Urinary bladder (tissue), 4 donors: ENCODE measurements at places on chromosomes 12 and 14. TPM values are rescaled to one million over a fixed set of nuclear protein-coding genes. Genes with fewer than 3 reads are reported as not detected.

GRCh38 chr14:76163668-76164363 lies 12.1 kb downstream of the GPATCH2L start:
- no peak for DNase-seq

DNA sequence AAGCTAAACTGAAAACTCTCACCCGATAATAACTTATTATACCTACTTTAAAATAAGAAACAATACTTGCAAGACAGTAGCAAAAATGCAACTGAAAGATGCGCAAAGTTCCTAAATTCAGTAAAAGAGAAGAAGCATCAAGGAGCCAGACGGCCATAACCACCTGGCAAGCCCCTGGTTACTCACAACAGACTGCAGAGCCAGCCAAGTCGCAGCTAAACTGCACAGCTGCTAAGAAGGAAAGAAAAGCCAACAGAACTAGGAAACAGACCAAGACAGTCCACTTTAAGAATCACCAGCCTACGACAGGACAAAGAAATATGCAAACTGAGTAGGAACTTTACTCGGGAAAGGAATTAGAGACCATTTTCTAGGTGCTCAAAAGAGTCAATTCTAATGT lies 127.9 kb downstream of the TMTC1 start:
- DNase-seq = no peak

DNA sequence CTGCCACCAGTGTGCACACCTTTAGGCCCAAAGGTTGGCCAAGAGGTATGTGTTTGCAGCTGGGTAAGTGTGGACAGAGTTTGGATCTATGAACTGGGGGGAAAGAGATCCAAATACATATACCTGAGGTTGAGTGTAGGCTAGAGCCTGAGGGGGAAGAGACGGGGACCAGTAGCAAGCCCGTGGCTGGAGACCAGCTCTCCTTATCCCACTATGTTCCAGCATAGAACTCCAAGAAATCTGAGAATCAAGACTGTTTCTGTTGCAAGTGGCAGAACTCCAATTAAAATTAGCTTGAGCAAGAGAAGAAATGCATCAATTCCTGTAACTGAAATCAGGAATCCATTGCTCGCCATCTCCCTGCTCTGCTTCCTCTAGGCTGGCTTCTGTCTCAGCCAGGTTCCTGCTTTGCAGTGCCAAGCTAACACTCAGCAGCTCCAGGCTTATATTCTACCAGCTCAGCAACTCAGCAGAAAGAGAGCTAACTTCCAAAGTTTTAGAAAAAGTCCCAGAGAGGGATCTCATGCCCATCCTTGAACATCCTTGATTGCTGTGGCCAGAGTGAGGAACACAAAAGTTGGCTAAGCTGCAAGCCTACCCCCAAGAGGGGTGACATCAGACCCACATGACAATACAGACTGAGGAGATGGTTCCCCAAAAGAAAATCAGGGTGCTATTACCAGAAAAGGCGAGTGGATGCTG lies 1.5 kb upstream of the PCK2 start:
- no peak for DNase-seq

DNA sequence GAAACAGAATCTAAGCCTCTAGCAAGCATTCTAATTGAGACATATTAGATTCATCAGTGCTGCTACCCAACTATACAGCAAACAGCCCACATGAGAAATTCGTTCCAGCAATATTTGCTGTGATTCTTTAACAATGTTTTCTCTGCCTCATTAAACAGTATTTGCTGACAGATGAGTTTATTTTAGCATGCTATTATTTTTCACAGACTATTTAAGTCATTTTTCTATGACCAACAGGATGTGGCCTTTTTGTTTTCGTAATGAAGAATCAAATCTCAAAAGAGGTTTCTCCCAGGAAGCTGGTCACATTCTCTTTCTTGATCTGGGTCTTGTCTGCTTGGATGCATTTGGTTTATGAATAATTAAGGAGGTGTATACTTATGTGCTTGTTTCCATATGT lies 23.2 kb upstream of the SERPINA12 start:
- no peak for DNase-seq

- no peak for DNase-seq
Observed at GRCh38 chr12:90631591-90632212, 323.3 kb downstream of the CCER1 start.

DNA sequence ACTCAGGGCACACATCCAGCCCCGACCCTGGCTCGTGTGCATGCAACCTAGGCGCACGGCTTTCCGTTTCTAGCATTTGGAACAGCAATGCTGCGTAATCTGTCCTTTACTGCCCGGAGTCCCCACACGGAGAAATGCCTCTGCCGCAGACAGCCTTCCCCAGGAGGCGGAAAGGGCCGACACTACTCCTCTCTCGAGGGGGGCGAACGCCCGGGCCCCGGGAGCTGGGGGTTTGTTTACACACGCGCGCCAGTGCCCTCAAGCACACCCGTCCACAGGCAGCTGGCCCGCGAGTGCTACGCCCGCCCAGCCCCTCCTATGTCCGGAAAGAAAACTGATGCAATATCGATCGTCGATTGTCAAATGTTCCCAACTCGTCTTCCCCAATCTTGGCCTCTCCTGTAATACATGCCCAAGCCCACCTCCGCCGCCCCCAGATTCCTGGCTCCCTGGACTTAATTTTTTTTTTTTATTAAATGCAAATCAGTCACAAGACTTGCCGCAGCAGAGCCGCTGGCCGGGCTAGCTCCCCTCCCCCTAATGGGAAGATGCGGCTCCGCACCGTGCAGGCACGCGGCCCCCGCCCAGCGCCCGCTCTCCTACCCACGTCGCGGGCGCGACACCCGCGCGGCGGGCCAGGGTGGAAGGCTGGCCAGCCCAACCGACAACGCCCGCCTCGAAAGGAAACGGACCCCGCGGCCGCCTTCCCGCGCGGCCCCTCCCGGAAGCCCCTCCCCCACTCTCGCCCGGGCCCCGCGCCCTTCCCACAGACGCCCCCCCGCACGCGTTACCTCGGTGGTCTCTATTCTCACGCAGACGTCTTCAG lies 642 bp downstream of the SLC38A2 start:
- DNase-seq = no peak

DNA sequence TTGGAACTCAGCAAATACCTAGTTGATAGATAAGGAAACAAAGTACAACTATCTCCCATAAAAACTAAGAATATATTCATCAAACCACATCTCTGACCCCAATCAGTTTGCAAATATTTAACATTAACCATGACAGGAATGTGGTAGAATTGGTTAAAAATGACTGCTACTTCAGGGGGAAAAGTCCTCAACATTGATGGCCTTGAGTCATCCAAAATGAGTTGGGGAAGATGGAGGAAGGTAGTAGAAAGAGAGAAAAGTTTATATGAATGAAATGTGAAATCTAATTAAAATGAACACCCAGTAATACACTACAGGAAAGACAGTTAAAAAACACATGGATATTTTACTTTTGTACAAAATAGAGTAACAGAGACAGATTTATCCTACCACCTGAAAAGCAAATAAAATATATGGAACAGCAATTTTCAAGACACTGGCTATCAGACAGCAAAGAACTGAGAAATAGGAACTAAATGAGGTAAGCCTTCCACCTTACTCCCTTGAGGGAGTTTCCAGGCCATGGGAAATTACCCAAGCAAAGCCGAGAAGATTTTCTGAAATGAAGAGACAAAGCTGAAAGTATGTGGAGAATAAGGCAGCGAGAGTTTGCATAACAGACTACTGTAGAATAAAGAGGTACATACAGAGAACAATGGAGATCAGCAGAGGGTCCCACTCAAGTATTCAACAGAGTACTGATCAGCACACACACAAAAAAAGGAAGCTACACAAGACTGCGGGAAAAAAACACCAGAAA lies 49.6 kb downstream of the TC2N start:
- DNase-seq = no peak

SYNDIG1L gene
- total RNA-seq = not detected

FGF23 gene
- not detected for total RNA-seq

SLC8A3 gene
- total RNA-seq = 3.0 TPM

CFAP54 gene
- total RNA-seq = 6.8 TPM

DNAI7 gene
- 1.9 TPM for total RNA-seq

GZMB gene
- not detected for total RNA-seq

ADAMTS20 gene
- total RNA-seq = 1.0 TPM

KLHDC1 gene
- 21.6 TPM for total RNA-seq

TCL1B gene
- not detected for total RNA-seq
